NCI-H510A (cell line): ENCODE measurements at places on chromosomes 6 and 20.

GRCh38 chr6:157385482-157385881 is 4.5 kb downstream of the ZDHHC14 start:
- DNase-seq, result no peak

DNA sequence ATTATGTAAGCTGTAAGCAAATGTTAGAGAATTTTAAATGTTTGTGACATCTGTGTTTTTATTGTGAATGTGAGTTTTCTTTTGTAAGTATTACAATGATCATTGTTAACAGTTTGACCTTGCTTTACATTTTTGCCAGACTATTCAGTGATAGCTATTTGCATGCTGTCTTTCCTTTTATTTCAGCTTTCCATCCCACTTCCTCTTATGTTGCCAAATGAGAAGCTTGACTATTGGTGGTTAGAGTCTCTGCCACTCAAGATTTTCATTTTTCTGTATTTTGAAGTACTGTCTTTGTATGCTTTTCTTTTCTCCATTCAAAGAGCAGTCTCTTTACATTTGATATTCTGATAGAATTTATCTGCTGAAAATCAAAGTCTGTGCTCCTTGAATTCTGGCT is 104.1 kb downstream of the PRIM2 start:
- no peak for DNase-seq

DNA sequence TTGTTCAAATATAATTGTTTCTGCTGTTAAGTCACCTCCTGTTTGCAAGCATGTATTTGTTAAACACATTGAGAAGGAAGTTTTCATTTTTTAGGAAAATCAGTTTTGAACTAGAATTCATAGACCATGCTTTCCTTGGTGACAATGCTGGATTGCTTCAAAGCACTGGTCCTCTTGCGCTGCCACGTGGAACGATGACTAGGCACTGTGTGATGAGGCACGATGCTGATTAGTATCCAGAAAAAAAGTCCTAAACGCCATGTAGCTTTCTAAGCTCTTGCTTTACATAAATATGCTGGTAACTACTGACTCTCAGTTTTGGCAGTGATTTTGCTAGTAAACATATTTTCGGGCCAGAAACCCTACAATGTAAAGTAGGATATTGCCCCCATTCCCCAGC is 11.1 kb upstream of the EXOC2 start:
- DNase-seq, result no peak

GRCh38 chr6:105109955-105110895 is 69.6 kb downstream of the POPDC3 start:
- DNase-seq, result no peak

DNA sequence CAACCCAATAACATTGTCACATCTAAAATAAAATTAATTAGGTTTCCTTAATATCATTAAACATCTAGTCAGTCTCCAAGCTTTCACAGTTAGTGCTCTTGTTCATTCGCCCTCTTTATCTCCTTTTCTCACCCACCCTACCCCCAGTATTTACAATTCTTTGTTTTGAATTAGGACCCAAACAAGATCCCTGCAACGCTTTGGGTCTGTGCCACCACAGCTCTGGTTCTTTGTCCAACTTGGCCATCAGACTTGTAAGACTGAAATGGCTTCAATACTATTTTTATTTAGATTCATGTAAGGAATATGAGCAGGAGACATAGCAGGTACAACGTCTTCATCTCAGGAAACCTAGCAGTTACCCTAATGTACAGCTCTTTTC is 276.5 kb downstream of the CDKAL1 start:
- DNase-seq, result no peak

GRCh38 chr6:155256122-155256795 is 7.6 kb upstream of the CLDN20 start:
- DNase-seq, result no peak

DNA sequence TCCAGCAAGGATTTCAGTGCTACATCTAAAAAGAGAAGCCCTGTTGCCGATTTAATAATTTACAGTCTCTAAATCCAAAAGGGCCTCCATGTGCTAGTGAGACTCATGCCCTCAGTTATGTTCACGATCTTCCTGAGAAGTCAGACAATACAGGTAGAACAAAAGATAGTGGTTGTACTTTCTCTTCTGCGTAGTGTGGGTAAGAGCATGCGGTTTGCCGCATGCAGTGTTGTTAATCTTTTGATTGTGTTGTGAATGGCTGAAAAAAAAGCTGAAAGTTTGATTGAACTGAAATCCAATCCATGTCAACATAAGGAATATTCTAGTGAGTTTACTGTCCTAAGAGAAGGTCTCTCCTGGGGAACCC is 74.8 kb upstream of the AGPAT4 start:
- no peak for DNase-seq

DNA sequence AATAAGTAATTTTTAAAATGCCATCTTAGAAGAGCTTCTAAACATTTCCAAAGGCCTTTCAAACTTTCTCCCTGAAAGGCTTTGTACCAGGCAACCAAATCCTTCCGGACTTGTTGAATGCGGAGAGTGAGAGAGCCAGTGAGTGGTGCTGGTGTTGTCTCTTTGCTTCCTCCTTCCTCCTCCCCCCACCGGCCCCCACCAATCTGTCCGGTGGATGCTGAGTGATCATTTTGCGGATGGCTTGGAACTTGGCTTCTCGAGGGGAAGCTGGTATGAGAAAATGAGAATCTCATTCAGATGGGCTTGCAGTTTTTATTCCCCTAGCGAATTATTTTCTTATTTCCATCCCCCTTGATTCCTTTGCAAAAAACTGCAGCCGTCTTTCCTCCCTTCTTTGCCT is 97.3 kb downstream of the ANKRD60 start:
- DNase-seq, result no peak

- no peak for DNase-seq
Observed at GRCh38 chr6:11618533-11618932, 81.0 kb downstream of the TMEM170B start.

DNA sequence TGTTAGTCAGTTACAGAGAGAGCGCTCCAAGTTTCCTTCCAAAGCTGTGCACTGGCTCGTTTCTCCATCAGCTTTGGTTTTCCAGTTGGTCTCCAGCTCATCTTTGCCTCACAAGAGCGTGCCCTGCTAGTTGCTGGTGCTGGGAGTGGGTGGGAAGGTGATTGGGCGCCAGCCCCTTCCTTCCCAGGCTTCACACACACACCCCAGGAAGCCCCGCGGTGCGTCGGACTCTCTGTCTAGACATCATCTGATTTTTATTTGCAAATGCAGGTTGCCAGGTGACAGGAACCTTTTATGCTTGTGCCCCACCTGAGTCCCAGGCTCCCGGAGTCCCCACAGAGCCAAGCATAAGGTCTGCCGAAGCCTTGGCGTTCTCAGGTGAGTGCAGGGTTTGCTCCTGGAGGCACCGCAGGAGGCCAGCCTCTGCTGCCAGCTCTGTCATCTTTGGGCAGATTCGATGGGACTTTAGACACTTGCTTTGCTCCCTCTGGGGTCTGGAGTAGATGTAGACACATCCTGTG is 7.1 kb downstream of the IRF4 start:
- no peak for DNase-seq

- DNase-seq, result no peak
Observed at GRCh38 chr6:118712969-118713368, 61.6 kb upstream of the CEP85L start.

DNA sequence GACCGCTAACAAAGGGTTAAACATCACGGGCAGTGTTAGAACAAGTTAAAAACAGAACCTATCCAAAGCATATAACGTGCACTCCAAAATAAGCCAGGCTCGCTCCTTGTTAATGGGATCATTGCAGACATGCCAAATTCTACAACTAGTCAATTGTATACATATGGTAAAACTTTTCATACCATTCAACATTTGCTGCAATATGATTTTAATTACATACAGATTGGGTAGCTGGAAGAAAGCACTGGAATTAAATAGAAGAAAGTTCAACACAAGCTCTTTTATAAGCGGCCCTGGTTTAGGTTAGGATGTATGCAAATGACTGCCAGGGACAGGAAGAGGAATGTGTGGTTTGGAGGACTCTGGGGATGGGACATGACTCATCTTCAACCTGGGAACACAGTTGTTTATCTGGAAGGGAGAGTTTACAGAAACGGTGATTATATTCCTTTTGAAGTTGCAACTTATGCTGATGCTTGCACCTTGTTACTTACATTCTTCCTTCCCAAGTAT is 62.5 kb upstream of the TIAM2 start:
- no peak for DNase-seq

DNA sequence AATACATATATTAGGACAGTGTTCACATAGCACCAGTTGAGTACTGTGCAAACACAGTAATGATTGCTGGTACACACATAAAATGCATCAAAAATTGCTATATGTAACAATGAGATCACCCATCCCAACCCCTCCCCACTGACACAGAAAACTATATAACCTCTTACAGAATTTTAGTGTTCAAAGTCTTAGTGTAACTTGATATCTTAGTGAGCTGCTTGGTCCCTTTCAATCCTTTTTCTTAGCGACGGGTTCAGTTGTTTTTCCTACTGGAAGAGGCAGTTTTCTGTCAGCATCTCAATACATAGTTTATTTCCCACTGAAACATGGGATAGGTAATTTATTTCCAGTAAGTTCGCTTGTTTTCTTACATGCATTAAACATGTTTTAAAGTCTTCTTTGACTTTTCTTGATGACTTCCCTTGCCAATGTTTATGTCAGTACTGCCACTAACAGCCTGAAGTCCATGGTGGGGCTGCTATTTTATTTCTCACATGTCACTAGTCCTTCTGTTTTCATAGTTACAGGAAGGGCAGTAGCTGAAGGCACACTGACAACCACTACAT is 96.4 kb upstream of the FOXC1 start:
- DNase-seq, result no peak

GRCh38 chr6:24630856-24631505 is 15.0 kb downstream of the KIAA0319 start:
- no peak for DNase-seq

GRCh38 chr6:166848979-166849748 is 107.2 kb downstream of the RNASET2 start:
- no peak for DNase-seq

DNA sequence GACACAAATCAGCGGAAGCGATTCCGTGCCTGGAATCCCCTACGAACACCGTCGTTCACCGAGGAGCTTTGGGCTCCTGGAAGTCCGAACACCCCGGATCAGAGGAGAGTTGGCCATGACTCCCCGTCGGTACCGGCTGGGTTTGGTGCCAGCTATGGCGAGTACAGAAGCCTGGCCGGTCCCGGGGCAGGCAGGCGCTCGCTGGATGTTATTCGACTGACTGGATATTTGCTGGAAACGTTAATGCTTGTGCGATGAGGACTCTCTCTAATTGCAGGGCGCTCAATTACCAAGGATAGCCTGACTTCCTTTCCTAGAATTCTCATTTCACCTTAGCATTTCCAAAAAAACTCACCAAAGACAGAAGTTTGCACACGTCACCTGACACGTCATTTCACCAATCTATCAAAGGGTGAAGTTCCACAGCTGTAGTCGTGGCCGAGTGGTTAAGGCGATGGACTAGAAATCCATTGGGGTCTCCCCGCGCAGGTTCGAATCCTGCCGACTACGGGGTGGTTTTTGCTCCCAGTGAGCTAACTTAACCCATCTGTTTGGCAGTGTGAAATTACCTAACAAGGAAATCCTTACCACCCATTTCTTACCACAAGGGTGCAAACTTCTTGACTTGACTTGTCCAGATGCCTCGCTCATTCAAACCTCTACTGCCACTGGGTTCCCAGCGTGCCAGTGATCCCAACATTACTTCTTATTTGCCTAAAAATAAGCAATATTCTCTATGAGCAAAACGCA is 22.7 kb upstream of the ZNF184 start:
- no peak for DNase-seq

- DNase-seq, result no peak
Observed at GRCh38 chr6:150991487-150991886, 126.0 kb downstream of the MTHFD1L start.

GRCh38 chr6:165849534-165850430 is 186.7 kb upstream of the PDE10A start:
- no peak for DNase-seq

- DNase-seq, result no peak
Observed at GRCh38 chr6:151876122-151876521, 68.6 kb downstream of the ESR1 start.

DNA sequence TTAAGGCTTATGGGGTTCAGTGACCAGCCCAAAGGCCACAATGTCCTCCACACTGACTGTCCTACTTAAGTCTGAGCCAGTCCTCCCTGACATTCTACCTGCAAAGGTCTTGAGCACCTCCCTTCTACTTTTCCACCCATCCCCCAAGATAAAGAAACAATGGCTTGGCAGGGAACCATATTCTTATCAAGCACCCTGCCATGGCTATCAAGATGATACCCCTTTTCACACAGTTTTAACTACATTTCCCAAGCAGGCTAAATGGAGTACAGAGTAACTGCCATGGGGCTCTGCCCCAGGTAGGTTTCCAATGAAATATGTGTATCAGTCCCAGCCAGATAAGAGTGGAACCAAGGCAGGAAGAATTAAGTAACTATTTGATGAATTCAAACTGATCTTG is 85.9 kb upstream of the MOCS1 start:
- DNase-seq, result no peak

DNA sequence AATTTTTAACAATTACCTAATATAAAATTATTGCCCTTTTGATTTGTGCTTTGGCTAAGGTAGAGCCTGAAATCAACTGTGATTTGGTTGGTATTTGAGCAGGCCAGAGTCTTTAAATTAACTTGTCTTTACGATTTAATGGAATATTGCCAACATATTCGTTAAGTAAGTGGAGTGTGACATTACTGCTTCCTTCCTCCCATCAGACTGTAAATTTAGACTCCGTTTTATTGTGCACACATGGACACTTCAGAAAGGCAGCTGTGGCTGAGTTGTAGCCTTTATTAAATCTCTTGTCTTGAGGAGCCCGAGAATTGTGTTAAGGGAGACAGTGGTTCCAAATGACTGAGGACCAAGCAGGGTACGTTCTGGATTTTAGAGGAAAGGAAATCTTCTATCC is 57.4 kb downstream of the CAP2 start:
- DNase-seq, result no peak

GRCh38 chr6:88913471-88913870 is 49.9 kb downstream of the RNGTT start:
- no peak for DNase-seq

GRCh38 chr20:32513031-32513866 is 71.9 kb downstream of the NOL4L start:
- DNase-seq, result no peak

GRCh38 chr6:8941577-8941976 is 506.2 kb upstream of the SLC35B3 start:
- DNase-seq, result no peak

GRCh38 chr20:53865901-53866793 is 204.2 kb downstream of the BCAS1 start:
- no peak for DNase-seq

DNA sequence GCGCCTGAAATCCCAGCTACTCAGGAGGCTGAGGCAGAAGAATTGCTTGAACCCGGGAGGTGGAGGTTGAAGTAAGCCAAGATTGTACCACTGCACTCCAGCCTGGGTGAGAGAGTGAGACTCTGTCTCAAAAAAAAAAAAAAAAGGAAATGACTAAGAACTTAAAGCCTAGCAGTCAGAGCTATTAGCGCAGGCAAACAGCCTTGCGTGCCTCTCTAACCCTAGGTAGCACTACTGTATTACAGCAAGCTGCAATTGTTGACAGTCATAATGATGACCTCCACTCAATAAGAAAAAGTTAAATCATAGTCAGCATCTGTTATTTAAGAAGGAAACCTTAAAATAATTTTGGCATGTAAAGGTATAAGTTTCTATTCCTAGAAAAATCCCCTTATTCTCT is 14.4 kb downstream of the GSS start:
- DNase-seq, result no peak

- DNase-seq, result no peak
Observed at GRCh38 chr6:41917528-41917927, 3.4 kb downstream of the MED20 start.
